ENCODE measurements at places on chromosomes 7 and 10.

- no peak overlapping the region for H3K27ac ChIP-seq
- no peak for DNase-seq
- H3K4me3 ChIP-seq, result no peak overlapping the region
- no peaks in the 10 kb centered on the region for H3K27me3 ChIP-seq
Measured at GRCh38 chr7:139541600-139542307, 18.3 kb downstream of the CLEC2L start.

GRCh38 chr10:120453886-120454285 lies 3.1 kb upstream of the PLPP4 start:
- peaks cover 24% of the 10 kb centered on the region for H3K4me1 ChIP-seq
- H3K4me3 ChIP-seq, result no peak overlapping the region
- DNase-seq, result no peak
- no peaks in the 10 kb centered on the region for H3K36me3 ChIP-seq
- H3K27ac ChIP-seq, result no peak overlapping the region
- H3K27me3 ChIP-seq, result peaks cover 17% of the 10 kb centered on the region

DNA sequence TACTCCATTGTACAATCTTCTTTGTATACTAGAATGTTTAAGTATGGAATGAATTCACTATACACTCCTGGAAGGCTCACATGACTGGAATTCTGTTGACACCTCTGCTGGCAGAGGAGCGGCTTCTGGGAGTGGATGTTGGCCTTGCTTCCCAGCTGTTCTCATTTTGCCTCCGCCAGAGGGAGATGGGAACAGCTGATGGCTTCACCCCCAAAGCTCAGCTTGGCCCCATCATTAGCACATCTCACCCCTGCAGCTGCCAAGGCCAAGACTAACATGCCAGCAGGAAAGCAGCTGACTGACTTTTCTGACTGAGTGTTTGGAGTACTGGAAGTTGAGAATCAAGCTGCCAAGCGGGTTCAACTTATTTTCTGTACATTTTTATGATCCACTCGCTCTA lies 15.1 kb downstream of the ADAM12 start:
- H3K4me3 ChIP-seq, result no peak overlapping the region
- H3K4me1 ChIP-seq, result no peaks in the 10 kb centered on the region
- H3K27me3 ChIP-seq, result no peaks in the 10 kb centered on the region
- DNase-seq, result no peak

DNA sequence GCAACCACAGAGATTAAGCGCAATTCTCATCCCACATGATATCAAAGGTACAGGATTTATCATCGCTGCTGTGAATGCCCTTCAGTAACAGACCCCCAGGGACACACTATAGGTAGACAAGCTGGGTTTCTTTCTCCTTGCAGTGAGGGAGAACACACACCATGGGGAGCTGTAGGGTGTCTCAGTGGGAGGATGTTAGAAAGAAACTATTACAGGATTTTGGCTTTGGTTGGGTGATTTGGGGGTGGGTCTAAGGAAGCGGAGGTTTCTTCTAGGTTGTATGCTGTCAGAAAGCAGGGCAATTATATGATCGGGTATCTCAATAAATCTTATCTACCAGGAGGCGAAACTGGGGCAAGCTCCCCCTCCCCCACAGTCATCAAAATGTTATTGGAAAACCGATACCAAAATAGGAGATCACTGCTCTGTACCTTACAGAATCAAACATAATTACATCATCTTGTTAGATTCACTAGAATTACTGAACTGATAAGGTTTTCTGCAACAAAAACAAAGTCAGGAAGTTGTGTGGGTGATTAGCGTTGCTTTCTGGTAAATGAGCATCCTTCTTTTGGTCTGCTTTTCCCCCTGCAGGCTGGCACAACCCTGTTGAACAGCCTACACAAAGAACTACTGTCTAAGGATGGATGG lies 209.7 kb downstream of the TEX36 start:
- DNase-seq, result no peak

DNA sequence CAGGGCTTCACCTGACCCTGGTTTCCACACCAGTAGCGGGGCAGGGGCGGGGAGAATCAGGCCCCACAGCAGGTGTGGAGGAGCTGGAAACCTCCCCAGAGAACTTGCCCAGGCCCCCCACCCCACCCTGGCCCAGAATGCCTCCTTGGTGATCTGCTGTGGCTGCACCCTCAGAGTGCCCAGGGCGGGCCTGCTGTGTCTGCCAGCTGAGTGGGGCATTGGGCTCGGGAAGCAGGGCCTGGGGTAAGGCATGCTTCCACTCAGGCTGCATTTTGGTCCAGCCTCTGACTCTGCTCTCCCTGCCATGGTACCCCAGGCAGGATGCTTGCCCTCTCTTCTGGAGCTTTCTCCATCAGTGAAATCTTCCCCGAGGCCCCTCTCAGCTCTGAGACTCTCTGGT lies 1.1 kb upstream of the CRHR2 start:
- H3K4me1 ChIP-seq, result peaks cover 40% of the 10 kb centered on the region
- H3K36me3 ChIP-seq, result no peaks in the 10 kb centered on the region
- H3K4me3 ChIP-seq, result no peak overlapping the region
- DNase-seq, result no peak
- H3K27ac ChIP-seq, result no peak overlapping the region

DNA sequence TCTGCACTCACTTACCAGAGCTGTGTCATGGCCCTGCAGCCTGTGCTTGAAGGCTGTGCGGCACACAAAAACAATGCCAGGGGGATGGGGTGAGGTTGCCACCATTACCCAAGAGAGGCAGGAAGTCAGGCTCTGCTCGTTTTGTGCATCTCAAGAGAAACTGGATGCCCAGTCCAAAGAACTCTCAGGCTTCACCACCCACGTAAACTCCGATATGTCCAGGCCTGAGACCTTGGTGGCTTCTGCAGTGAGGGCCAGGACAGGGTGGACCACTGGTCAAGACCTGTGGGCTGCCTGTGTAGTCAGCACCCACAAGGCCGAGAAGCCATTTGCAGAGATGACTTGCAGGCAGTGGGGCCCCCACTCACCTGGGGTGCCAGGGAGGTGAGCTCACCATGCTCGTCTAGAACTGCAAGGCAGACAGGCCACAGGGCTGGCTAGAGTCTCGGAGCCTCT lies 54.7 kb upstream of the EBF3 start:
- peaks cover 9% of the 10 kb centered on the region for H3K4me1 ChIP-seq
- no peak overlapping the region for H3K4me3 ChIP-seq
- H3K36me3 ChIP-seq, result no peaks in the 10 kb centered on the region
- H3K27ac ChIP-seq, result no peak overlapping the region
- no peak for DNase-seq
- no peaks in the 10 kb centered on the region for H3K27me3 ChIP-seq

GRCh38 chr7:29588900-29589696 lies 25.5 kb downstream of the PRR15 start:
- no peaks in the 10 kb centered on the region for H3K27me3 ChIP-seq
- no peaks in the 10 kb centered on the region for H3K36me3 ChIP-seq
- no peaks in the 10 kb centered on the region for H3K4me1 ChIP-seq
- H3K27ac ChIP-seq, result no peak overlapping the region
- H3K4me3 ChIP-seq, result no peak overlapping the region
- no peak for DNase-seq

DNA sequence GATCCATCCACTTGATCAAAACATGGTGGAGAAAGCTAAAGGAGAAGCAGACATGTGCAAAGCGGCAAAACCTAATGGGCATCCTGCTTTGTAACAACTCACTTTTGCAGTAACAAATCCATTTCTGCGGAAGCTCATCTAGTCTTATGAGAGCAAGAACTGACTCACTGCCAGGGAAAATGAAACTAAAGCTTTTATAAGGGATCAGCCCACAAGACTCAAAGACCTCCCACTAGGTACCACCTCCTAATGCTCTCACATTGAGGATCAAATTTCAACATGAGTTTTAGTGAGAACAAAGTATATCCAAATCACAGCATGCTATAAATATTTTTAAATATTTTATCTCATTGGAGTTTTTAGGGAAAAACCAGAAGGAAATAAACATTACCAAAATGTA lies 120.1 kb upstream of the GNAI1 start:
- no peak overlapping the region for H3K4me3 ChIP-seq
- no peaks in the 10 kb centered on the region for H3K27me3 ChIP-seq
- no peak for DNase-seq
- H3K36me3 ChIP-seq, result no peaks in the 10 kb centered on the region
- no peak overlapping the region for H3K27ac ChIP-seq

Data from spinal cord (tissue), 10 donors.